Mesendoderm (in vitro differentiated cells): ENCODE measurements at places on chromosomes 1 and 21.

DNA sequence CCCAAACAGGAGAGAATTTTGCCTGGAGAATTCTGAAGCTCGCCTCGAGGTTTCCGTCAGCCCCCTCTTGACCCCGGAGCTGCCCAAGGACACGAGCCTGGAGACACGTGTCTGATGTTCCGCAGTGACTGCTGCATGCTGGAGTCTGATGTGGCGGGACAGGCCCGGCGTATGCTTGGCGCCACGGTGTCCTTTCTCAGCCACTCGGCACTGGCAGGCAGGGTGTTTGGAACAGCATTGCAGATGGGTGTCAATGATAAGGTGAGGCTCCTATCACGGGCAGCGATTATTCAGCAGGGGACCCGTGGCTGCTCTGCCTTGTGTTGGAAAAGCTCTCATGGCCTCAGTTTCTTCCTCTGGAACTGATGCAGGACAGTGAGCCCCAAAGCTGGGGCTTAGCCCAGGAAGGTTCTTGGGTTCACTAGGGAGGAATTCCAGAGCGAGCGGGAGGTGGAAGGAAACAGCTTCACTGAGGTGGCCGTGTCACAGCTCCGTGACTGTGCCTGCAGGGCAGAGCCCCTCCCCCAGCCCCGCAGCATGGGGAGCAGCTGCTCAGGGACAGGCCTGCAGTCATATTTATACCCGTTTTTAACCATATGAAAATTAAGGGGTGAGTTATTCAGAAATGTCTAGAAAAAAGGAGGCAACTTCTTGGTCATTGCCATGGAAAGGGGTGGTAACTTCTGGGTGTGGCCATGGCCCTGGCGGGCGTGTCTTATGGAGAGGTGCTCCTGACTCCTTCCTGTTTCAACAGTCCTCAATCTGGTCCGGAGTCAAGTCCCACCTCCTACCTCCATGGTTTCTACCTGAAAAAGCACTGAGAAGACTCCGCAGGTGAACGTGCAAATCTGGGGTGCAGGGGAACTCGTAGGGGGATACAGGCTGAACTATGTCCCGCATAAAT, 123.4 kb downstream of the SIK1 start:
- no peak overlapping the region for H3K27ac ChIP-seq
- DNase-seq: no peak
- H3K4me3 ChIP-seq: no peak overlapping the region
- no peaks in the 10 kb centered on the region for H3K27me3 ChIP-seq
- H3K4me1 ChIP-seq: no peaks in the 10 kb centered on the region

- no peak overlapping the region for H3K27ac ChIP-seq
- no peaks in the 10 kb centered on the region for H3K27me3 ChIP-seq
- no peaks in the 10 kb centered on the region for H3K36me3 ChIP-seq
- no peak overlapping the region for H3K4me3 ChIP-seq
Observed at GRCh38 chr1:117049857-117050256, 10.3 kb upstream of the TTF2 start.

DNA sequence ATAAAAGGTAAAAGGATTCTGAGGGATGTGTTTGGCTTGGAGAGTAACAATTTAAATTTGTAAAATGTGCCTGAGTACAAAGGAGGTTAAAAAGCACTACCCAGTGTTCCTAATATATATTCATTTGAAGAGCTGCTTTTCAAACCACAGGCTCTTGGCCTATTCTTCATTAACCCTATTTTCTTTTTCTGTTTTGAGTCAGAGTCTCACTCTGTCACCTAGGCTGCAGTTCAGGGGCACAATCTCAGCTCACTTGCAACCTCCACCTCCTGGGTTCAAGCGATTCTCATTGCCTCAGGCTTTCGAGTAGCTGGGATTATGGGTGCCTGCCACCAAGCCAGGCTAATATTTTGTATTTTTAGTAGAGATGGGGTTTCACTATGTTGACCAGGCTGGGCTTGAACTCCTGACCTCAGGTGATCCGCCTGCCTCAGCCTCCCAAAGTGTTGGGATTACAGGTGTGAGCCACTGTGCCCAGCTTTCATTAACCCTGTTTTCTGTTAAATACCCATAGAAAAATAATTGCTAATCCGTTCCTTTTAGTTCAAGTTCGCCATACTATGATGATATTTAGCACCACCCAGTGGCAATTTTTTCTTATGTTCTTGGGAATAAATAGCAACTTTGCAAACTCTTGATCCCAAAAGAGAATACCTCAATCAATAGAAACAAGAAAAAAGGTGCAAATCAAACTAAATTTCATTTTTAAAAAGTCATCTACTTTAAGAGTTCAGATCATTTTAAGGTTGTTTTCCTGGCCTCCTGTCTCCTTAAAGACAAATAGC, 30.5 kb downstream of the ZBTB8OS start:
- DNase-seq: no peak
- H3K4me3 ChIP-seq: no peak overlapping the region
- no peaks in the 10 kb centered on the region for H3K4me1 ChIP-seq
- H3K27ac ChIP-seq: no peak overlapping the region
- H3K27me3 ChIP-seq: no peaks in the 10 kb centered on the region

DNA sequence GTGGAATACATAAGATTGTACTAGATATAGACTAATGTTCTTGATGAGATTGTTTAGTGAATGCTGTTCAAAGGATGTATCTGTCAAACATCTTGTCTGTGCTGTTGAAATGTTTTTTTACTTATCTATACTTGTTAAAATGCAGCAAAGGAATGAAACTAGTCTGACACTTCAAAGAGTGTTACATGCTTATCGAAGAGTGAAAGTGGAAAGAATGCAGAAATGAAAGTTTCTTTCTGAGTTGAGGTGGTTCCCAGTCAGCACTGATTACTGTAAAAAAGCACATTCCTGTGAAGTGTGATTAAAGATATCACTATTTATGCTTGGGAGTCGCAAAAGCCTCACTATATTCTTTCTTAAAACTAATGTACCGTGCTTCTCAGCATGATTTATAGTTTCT, 1225.2 kb downstream of the NCAM2 start:
- no peak overlapping the region for H3K27ac ChIP-seq
- H3K4me3 ChIP-seq: no peak overlapping the region
- peak; percentile 87 for DNase-seq
- H3K4me1 ChIP-seq: no peaks in the 10 kb centered on the region
- no peaks in the 10 kb centered on the region for H3K36me3 ChIP-seq

GRCh38 chr1:47578026-47578720, 140.3 kb downstream of the FOXD2 start:
- no peaks in the 10 kb centered on the region for H3K27me3 ChIP-seq
- no peaks in the 10 kb centered on the region for H3K36me3 ChIP-seq
- H3K4me3 ChIP-seq: no peak overlapping the region

DNA sequence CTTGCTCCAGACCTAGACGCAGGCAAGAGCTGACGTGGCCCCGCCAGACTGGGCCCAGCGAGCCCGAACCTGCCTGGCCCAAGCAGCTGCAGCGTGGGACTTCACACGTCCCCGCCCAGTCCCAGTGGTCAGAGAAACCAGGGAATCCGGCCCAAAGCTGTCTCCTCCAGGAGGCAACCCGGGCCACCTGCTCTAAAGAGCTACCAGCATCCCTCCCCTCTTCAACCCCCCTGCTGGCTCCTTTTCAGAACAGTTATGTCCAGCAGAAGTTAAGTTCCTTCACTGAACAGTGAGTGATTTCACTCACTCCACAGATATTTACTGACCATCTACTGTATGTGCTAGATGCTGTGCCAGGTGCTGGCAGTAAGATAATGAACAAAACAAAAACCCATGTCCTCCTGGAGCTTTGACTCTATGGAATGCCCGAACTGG, 2.1 kb upstream of the EFNA1 start:
- H3K36me3 ChIP-seq: no peaks in the 10 kb centered on the region
- peaks cover 15% of the 10 kb centered on the region for H3K4me1 ChIP-seq
- no peak overlapping the region for H3K27ac ChIP-seq
- H3K4me3 ChIP-seq: no peak overlapping the region
- H3K27me3 ChIP-seq: peaks cover 14% of the 10 kb centered on the region

GRCh38 chr21:26847002-26847401, 1.8 kb upstream of the ADAMTS1 start:
- peak overlapping the region; percentile 98 for H3K27ac ChIP-seq
- H3K36me3 ChIP-seq: peaks cover 3% of the 10 kb centered on the region

- no peaks in the 10 kb centered on the region for H3K4me1 ChIP-seq
- H3K36me3 ChIP-seq: no peaks in the 10 kb centered on the region
- H3K27me3 ChIP-seq: no peaks in the 10 kb centered on the region
- DNase-seq: peak; percentile 10
Observed at GRCh38 chr21:25733859-25734653, 648 bp downstream of the ATP5PF start.

DNA sequence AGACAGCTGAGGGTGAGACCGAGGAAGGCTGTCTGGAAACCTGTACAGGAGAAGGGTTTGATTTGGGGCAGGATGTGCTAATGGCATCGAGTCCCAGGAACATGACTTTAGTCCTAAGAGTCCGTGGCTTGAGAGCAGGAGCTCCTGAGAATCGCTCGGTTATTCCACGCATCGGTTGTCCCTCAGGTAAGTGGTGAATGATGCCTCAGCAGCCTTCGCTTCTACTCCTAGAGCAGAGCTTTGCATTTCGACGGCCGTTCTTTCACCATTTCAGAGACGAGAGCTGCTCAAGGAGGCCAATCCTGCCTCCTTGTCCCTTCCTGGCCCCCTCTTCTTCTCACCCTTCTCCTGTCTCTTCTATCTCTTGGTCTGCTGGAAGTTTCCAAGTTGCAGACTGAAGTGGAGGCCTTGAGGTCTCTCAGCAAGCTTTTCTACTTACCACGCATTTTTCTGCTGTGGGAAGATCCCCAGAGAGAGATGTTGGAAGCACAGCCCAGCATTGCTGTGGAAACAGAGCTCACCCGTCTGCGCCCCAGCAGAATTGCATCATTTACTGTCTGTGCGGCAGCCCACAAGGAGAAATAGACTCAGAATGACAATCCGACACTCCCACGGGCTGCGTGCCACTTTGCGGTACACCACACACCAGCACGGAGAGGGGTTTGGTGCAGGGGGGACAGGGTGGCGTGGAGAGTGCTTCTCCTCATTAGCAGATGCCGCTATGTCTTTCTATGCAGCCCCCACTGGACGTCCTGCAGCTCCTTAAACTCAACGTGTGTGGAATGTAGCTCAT, 270.7 kb upstream of the C1orf174 start:
- H3K36me3 ChIP-seq: no peaks in the 10 kb centered on the region
- H3K27me3 ChIP-seq: no peaks in the 10 kb centered on the region
- H3K4me1 ChIP-seq: peaks cover 4% of the 10 kb centered on the region

GRCh38 chr1:233240829-233241682, 54.5 kb downstream of the PCNX2 start:
- no peak overlapping the region for H3K27ac ChIP-seq
- no peaks in the 10 kb centered on the region for H3K27me3 ChIP-seq
- peak; percentile 65 for DNase-seq
- no peaks in the 10 kb centered on the region for H3K36me3 ChIP-seq
- H3K4me1 ChIP-seq: no peaks in the 10 kb centered on the region
